ENCODE measurements at places on chromosomes 6 and 20. TPM values are rescaled to one million over a fixed set of nuclear protein-coding genes. Genes with fewer than 3 reads are reported as not detected.

DNA sequence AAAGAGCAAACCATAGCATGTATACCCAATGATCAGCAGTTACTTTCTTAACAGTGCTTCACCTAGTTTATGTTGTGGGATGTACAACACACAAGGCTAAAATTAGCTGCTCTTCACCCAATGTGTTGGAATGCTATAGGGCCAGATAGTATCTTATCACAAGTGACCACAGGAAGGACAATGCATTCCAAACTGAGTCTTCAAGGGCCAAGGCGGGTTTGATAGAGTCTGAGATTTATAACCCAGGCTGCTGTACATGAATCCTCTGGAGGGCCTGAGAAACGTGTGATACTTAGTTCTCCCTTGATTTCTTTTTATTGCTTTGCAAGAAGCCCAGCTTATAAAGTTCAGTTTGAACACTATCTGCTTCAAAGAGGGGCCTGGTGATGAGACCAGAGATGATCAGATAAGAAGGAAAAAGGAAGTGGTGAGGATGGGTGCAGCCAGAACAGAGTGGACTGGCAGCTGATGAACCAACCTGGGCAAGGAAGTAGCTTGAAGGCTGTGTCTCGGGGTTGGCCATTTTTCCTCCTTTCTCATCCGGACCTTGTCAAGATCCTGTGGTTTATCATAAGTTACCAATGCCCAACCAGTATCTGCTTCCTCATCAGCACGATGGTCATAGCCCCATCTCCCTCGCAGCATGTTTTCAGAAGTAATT is 62.2 kb upstream of the BMP2 start:
- DNase-seq = no peak

DNA sequence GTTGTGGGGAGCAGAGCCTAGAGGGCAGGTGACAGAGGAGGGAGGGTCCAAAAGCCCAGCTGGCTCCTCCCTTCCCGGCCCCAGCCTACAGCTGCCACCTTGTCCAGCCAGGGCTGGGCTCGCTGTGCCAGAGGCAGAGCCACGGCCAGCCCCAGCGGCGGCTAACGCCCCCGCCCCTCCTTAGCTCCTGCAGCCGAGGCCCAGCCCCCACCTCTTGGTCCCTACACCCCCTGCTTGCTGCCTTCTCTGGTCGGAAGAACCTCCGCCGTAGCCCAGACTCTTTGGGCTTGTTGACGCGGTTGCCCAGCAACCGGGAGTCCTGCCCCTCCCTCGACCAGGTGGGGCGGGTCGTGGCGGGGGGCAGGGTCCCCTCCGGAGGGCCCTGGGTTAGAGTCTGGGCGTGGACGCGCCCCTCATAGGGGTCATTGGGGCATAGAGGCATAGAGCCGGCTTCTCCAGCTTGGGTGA is 521 bp upstream of the LKAAEAR1 start:
- DNase-seq = no peak

DNA sequence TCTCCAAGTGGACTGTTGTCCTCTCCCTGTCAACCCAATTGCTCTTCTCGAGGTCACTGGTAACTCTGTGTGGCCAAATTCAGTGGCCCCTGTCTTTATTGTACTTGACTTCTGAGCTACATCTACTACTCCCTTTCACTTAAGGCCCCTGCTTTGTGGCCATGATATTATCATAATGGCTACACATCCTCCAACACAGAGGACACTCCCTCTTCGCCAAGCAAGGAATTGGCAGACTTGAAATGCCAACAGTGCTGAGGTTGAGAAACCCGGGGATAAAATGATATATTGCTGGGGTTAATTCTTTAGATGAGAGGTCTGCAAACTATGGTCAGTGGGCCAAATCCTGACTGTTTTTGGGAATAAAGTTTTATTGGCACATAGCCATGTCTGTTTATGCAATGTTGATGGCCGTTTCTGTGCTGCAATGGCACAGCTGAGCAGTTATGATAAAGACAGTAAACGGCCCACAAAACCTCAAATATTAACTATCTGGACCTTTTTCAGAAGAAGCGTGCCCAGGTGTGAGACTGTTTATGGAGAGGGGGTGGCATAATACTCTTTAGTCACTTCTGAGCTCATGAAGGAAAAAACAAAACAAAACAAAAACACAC is 12.0 kb upstream of the MRPS10 start:
- DNase-seq = no peak

DNA sequence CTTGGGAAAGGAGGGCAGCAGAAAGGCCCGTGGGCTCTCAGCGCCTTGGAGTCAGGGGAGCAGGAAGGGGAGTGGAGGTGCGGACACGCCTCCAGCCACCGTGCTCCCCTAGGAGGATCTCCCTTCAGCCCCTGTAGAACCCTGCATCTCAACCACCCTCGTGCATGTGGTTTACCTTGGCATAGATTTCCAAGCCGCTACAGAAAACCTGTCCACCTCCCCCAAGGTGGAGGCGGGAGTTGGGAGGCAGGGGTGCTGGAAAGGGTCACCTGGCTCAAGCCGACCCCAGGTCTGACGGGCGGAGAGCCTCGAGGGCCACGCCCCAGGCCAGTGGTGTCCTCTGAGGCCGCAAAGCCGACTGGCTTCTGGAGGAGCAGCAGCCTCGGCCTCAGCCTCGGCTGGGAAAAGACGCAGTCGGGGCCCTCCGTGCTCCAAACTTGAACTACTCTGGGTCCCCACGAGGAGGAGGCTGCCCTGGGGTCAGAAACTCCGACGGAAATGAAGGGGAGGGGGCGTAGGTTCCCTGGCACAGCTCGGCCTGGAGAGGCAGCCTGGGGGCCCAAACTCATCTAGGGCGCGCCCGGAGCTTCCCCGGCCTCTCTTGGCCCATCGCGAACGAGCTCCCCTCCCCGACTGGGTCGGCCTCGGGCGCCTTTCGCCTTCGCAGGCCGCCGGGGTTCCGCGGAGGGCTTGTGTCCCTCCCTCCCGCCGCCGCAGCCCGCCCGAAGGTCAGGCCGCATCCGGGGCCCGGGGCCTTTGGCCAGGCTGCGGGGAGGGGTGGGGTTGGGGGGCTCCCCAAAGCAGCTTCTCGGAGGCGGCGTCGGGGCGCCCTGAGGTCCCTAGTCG is 6.3 kb upstream of the FOXF2 start:
- DNase-seq = no peak

- DNase-seq = no peak
These were observed 253.8 kb upstream of the RIN2 start for GRCh38 chr20:19504251-19504650.

GRCh38 chr6:19866173-19866984 is 29.2 kb downstream of the ID4 start:
- DNase-seq = no peak

DNA sequence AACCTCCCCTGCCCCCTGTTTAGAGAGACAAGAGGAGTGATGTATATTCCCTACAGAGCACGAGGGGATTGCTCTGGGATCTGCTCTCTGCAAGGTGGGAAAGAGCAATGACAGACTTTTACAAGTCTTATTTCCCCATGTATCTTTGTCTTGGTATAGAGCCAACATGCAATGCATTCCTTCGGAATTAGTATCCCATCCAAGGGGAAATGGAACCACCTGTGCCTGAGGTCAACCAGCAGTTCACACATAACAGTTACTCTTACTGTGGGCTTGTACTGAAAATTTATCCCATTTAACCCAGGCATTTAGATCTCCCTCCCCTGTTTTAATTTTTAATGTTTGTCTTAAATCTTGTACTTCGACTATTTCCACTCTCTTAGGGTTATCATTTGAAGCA is 250.4 kb downstream of the C6orf118 start:
- DNase-seq = no peak

HSPA12B gene
- 25.5 TPM for polyA plus RNA-seq

CGA gene
- polyA plus RNA-seq = 0.54 TPM

SSTR4 gene
- not detected for polyA plus RNA-seq

Measured in hindlimb muscle (tissue), 1 donor.